Bone marrow (tissue), 2 donors: ENCODE measurements at places on chromosomes 4 and X.

DNA sequence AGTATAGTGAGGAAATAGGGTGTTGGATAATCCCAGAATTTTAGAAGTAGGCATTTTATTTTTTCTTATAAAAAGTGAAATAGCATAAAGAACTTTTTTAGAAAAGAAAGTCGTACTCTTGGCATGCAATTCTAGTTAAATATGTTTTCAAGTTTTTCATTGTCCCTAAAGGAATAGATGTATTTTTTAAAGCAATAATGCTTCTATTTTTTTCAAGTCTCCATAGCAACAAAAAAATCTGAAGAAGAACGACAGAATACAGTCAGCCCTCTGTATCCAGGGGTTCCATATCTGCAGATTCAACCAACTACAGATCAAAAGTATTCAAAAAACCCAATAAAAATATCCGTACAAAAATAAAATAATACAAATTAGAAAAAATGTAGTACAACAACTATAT, 538.2 kb downstream of the GLUD2 start:
- no peak for DNase-seq

GRCh38 chrX:9153300-9153699, 119.4 kb upstream of the FAM9B start:
- no peak for DNase-seq

- DNase-seq = no peak
Observed at GRCh38 chr4:20641976-20642375, 58.3 kb upstream of the PACRGL start.

- no peak for DNase-seq
Observed at GRCh38 chr4:85659610-85660218, 184.8 kb downstream of the ARHGAP24 start.

DNA sequence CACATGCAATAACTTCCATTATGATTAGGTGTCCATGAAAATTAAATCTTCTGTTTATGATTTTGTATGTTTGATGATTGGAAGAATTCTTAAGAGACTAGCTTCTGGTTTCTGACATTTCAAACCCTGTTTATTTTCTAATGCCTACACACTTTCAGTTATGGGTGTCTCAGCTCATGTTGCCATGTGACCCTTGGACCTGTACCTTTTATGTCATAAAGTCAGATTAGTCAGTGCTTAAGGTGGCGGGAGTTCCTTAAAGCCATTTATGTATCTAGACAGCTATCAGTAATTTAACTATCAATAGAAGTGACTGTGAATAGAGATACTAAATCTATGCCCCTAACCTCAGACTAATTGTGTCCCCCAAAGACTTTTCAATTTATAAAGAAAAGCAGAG, 155.6 kb downstream of the GBA3 start:
- DNase-seq = no peak
